Stimulated activated CD4-positive, alpha-beta T cell treated with anti-CD3 and anti-CD28 coated beads, Interleukin-1b, Interleukin-23, amount 100 ng/mL, for 24 hours (primary cell): ENCODE measurements at places on chromosomes 1 and 21.

DNA sequence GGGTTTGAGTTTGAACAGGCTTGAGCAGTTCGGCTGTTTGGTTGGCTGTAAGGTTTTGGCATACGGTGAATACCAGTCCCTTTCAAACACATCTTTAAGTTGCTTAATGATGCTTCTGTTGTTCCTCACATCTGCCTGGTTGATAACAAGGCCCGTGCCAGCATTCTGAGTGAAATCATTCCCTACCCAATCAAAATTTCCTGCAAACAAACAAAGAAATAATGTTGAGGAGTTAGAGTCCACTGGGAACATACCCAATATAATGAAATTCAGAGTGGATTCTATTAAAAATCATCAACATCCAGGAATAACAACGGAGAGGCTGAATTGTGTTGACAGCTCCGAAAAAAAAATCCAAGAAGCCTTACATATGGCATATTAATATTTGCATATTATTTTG is 91.0 kb upstream of the MAP1LC3C start:
- DNase-seq: no peak

DNA sequence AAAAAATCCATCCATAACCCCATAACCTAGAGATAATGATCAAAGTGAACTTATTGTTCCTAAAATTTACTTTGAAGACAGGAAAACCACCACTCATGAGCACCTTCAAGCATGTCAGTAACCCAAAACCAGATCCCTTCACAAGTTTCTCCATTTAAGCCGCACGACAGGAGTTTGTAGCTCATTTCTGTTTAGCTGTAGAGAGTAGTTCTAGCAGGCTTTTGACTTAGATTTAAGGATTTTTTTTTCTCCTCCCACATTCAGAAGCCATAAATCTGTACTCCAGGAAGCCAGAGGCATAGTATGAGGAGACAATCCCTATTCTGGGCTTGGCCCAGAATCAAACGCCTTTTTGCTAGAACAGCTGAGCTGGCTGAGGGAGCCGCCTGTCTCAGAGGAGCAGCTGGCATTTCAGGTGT is 25.6 kb downstream of the TOMM20 start:
- no peak for DNase-seq

DNA sequence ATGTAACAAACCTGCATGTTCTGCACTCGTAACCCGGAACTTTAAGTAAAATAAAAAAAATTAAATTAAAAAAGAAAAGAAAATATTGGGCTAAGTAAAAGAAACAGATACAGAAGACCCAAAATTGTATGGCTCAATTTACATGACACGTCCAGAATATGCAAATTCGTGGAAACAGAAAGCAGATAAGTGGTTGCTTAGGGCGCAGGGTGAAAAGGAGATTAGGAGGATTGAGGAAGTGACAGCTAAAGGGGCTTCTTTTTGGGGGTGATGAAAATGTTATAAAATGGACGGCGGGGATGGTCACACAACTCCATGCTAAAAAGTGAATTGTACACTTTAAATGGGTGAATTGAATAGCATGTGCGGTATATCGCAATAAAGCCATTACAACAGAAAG is 27.4 kb upstream of the ZBTB21 start:
- DNase-seq: no peak

DNA sequence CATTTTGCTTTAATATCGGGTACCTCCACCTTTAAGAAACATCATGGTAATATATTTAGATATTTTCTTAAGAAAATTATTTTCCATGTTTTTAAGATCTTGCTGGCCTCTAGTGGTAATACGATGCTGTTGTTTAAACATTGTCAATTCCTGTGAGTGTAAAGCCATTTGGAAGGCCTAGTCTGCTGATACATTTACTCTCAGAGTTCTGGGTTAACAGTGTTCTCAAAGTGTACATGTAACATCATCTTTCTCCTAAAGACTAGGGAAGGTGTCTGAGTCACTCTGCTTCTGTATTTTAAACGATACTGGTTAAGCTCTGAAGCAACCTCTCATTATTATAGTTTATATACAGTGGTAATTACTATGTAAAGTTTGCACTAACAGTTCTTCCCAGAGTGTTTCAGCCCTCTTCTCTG is 189.1 kb downstream of the RASAL2 start:
- DNase-seq: no peak

DNA sequence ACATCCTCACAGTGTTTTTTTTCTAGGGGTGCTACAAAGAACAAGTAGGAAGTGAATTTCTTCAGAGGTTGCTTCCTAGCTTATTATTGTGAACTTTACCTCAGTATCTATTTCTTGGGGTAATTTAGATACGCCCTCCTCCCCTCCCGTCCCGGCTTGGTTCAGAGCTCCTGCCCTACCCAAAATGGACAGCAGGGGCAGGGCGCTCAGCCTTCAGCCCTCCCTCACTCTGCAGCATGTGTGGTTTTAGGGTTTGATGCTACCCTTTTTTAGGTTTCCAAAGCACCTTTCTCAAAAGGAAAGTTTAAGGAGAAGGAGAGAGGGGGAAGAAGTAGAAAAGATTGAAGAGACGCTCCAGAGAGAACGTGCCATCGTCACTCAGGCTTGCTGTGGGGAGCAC is 16.9 kb upstream of the POGK start:
- DNase-seq: no peak

DNA sequence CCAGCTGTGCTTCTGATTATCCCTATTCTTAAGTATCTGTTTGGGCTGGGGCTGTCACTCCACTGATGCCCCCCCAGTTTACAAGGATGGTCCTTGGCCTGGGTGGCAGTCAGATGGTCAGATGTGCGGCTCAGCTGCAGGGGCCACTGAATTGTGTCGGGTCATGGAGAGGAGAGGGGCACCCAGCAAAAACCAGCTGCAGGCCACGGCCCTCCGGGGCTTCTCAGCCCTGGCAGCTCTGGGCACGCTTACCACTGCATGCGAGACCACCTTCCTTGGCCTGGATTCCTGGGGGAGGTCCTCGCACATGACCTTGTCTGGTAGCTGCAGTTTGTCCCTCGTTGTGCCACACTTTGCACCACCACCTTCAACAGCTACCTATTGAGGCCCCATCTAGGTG is 164.9 kb upstream of the TMEM51 start:
- DNase-seq: no peak

- no peak for DNase-seq
Observed at GRCh38 chr1:189662190-189662589, 815.5 kb downstream of the BRINP3 start.

- no peak for DNase-seq
Observed at GRCh38 chr1:31926252-31926651, 11.9 kb downstream of the PTP4A2 start.

- DNase-seq: no peak
Observed at GRCh38 chr1:243793298-243793697, 56.7 kb downstream of the AKT3 start.

- DNase-seq: no peak
Observed at GRCh38 chr1:116207126-116207735, 96.0 kb downstream of the MAB21L3 start.
